ENCODE measurements at places on chromosomes 13 and 19.

- no peak for DNase-seq
Observed at GRCh38 chr19:19537075-19538048, 703 bp upstream of the CILP2 start.

DNA sequence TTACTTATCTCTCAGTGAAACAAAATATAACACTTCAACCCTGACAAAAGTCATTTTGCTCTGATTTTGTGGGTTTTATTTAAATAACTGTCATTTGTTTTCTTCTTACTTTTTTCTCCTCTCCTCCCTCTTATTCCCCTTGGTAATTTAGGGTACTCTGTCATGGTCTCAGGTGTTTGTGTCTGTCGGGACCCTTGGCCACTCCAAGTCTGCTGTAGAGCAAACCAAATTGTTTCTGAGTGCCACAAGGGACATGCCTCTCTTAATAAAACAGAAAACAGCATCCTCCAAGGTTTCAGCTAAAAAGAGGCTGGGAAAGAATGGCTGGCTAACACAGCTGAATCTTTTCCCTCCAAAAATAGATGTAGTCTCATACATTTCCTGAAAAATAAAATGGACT lies 573.1 kb upstream of the KLF12 start:
- no peak for DNase-seq

GRCh38 chr19:1789261-1790041 lies 22.6 kb downstream of the ATP8B3 start:
- no peak for DNase-seq

DNA sequence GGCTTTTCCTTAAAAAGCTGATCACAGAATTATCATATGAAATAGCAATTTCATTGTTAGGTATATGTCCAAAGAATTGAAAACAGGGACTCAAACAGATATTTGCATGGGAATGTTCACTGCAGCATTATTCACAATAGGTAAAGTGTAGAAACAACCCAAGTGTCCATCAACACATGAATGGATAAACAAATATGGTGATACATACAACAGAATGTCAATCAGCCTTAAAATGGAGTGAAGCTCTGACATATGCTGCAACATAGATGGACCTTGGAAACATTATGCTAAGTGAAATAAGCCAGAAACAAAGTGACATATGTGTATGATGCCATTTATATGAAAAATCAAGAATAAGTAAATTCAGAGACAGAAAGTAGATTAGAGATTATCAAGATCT lies 6.1 kb upstream of the CEACAM1 start:
- no peak for DNase-seq

- peak; percentile 58 for DNase-seq
Observed at GRCh38 chr19:35644987-35645679, 3.0 kb upstream of the COX6B1 start.

DNA sequence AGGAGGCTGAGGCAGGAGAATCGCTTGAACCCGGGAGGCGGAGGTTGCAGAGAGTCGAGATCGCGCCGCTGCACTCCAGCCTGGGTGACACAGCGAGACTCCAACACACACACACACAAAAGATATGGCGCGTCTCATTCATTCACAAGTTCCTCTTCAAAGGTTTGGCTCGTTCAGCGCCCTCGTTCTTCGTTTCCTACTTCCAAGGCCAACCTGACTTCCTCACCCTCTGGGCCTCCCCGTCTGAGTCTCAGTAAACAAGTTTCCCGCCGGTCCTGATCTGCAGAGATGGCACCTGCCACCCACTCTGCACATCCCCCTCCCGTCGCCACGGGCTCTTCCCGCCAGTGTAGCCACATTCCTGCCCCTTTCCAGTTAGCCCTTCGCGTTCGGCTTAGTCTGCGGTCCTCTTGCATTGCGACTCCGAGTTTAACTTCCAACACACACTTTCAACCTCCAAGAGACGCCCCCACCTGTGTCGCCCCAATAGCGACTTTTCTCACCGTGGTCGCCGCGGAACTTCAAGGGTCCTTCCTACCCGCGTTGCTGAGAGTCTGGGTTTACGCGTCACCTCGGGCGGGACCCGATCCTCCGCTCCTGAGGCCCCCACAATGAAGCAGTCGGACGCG lies 1.3 kb upstream of the BSG start:
- DNase-seq = peak; percentile 41

DNA sequence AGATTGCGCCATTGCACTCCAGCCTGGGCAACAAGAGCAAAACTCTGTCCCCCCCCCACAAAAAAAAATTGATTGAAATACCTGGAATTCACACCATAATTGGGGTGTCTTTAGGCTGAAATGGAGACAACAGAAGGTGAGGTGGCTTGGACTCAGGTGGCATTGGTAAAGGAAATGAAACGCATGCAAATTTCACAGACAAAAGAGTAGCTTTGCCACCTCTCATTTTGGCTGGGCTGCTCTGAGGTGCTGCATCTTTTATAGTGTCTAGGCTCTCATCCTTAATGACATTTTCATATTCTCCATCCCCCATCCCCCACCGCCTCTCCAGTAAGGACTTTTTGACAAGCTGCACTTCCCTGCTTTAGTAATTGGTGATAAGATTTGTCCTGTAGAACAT lies 6.9 kb downstream of the UBE2L5 start:
- DNase-seq = no peak

- no peak for DNase-seq
Observed at GRCh38 chr13:77516342-77516789, 19.1 kb upstream of the SCEL start.

- no peak for DNase-seq
Observed at GRCh38 chr19:15025217-15025616, 24.1 kb upstream of the CASP14 start.

- no peak for DNase-seq
Observed at GRCh38 chr19:4009990-4010807, 2.7 kb downstream of the PIAS4 start.

GRCh38 chr13:27405546-27406134 lies 18.8 kb upstream of the GTF3A start:
- no peak for DNase-seq

- DNase-seq = no peak
Observed at GRCh38 chr13:79684371-79684770, 203.4 kb downstream of the NDFIP2 start.

- DNase-seq = no peak
Observed at GRCh38 chr13:51659276-51660127, 75.2 kb downstream of the WDFY2 start.

DNA sequence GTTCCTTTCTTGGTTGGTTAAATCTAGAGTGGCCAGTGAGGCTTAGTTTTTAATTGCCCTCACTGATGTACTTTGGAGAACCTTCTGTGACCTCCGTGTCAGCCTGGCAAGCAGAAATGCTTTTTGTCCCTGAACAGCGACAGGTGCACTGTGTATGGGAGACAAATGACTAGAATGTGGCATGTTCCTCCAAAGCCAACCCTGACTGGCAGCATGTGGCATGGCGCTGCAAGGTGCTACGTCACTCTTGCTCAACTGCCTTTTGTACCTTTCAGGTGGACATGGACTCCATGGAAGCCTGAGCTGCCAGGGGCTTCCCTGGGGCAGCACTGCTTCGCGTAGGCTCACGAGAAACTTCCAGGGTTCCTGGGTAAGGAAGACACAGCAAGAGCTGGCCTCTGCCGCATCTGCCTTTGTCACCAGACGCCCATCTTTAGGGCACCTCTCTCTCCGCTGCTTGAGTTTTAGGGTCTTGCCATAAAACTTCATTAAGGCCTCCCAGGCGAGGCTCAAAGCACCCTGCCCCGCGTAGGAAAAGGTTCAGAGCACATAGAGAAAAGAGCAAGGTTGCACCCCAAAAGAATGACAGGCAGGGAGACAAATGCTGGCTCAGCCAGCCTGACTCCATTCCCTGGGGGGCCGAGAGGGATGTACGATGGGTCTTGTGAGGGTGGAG lies 167.1 kb upstream of the SOX1 start:
- DNase-seq = no peak

DNA sequence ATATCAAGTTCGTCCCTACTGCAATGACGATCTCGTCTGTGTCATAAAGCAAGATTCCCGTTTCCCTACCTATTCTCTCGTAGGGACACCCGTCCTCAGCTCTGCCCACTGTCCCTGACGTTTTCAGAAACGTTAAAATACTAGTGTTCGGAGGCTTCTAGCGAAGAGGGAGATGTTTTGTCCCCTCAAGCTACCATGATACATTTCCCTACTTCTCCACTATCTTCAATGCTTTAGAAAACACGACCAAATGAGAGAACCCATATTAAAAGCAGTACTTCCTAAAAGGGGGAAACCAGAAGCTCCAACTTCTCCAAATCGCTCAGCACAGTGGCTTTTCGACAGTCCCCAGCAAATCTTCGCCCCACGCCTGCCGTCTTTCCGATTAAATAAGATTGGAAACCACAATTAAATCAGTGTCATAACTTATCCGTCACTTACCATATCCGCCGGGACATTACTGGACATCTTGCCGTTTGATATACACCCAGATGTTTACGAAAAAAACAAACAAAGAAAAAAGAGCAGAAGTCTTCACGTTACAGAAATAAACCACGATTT lies 1.3 kb downstream of the UBL3 start:
- DNase-seq = peak; percentile 7

DNA sequence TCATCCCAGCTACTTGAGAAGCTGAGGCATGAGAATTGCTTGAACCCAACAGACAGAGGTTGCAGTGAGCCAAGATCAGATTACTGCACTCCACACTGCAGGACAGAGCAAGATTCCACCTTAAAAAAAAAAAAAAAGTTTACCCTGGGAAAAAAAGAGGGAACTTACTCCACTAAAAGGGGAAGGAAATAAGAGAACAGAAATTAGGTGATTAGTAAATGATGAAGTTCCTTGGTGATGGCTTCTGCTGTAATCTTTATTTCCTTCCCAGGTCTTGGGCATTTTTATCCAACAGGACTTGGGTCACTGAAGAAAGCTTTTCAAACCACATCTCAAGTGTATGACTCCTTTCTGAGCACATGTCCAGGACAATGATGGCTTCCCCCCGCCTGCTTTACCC lies 9.3 kb downstream of the ZNF780A start:
- no peak for DNase-seq

DNA sequence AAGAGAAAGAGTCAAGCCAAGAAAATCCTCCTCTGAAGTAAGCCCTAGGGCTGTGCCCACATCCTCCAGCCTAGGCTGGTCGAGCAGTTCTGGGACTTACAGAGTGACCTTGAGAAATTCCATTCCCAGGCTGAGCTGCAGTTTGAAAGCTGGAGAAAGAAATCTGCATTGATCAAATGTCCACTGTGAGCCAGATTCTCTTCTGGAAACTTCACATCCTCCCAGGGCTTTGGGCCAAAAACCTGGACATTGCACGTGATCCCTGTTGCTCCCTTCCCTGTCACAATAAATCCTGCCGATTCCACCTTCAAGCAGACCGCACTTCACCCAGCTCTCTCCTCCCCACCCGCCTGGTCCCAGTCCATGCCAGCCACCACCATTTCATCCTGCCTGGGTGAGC lies 15.7 kb downstream of the TMEM143 start:
- DNase-seq = no peak

- DNase-seq = no peak
Observed at GRCh38 chr19:4537953-4538600, 1.8 kb downstream of the LRG1 start.

DNA sequence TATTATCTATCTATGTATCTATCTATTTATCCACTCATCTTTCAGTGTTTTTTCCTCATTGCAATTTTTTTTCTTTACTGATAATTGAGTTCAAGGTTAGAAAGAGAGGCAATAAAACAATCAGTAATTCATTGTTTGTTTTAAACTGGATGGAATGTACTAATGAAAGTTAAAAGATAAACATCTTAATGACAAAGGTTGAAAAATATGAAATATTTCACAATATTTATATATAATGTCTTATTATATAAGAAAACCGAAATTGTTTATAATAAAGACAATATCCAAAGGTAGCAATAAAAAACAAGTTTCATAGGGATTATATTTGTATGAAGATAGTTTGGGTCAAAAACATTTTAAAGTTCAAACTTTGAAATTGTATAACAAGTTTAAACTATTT lies 1015.5 kb upstream of the MIR17HG start:
- DNase-seq = no peak

DNA sequence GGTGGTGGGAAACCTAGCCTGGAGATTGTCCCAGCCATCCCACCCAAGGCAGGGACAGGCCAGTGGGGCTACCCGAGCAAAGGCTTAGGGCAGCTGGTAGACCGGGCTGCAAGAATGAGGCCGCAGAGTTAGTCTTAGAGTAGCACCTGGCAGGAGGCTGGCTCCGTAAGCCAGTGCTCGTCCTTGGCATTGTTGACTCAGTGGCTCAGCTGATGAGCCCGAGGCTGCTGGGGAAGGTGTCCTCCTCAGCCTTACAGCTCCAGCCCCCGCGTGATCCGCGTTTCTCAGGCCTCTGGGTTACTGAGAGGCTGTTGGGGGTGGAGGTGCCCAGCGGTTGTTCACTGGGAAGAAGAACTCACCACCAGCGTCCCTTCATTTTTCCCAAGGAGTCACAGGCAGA lies 24.7 kb downstream of the PPP1R37 start:
- no peak for DNase-seq

GRCh38 chr19:9981406-9982260 lies 28.7 kb downstream of the COL5A3 start:
- no peak for DNase-seq
